ENCODE measurements at places on chromosomes 12 and 14. TPM values are rescaled to one million over a fixed set of nuclear protein-coding genes. Genes with fewer than 3 reads are reported as not detected.

- no peak for DNase-seq
These were observed 113.3 kb downstream of the ANO6 start for GRCh38 chr12:45329238-45329637.

DNA sequence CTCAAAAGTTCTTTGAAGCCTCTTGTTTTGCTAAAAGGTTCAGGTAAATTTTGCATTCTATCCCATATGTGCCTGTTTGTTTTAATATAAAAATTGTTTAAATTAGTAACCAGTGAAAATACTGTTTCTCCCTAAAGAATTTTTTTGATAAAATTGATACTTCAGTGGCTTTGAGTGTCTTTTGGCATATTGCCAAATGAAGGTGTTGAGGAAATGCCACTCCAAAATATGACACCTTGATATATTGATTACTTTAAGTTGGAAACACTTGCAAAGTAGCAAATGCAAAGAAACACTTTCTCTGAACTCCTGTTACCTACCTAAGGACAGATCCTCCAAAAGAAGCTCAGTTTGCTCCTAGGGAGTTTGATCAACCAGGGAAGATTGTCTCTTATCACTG is 8.4 kb downstream of the STYX start:
- no peak for DNase-seq

- DNase-seq = peak; percentile 13
These were observed 64.1 kb upstream of the PPP4R3A start for GRCh38 chr14:91573894-91574837.

DNA sequence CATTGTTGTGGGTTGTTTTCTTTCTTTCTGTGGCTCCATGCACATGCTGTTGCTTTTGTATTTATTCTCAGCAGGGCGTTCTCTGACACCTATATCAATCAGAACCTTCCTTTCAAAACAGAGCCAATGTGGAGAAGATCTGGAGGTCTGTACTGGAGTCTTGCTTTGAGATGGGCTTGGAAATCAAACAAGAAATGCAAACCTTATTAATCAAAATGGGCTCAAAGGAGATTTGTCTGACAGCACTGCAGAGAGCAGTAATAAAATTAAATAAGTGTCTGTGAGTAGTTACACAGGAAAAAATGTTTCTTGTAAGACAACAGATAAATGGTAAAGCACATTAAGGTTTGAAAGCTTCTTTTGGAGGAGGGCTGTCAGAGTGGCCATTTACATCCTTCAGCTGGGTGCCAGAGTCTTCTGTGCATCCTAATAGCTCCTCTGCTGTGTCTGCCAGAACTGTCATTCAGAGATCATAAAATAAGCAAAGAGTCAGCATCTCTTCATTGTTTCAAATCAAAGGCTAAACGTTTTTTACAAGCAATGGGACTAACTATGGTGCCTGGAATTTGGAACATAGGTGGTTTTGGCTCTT is 414.3 kb downstream of the NAV3 start:
- no peak for DNase-seq

GRCh38 chr14:86858591-86858990 is 1134.4 kb downstream of the GALC start:
- peak; percentile 24 for DNase-seq

DNA sequence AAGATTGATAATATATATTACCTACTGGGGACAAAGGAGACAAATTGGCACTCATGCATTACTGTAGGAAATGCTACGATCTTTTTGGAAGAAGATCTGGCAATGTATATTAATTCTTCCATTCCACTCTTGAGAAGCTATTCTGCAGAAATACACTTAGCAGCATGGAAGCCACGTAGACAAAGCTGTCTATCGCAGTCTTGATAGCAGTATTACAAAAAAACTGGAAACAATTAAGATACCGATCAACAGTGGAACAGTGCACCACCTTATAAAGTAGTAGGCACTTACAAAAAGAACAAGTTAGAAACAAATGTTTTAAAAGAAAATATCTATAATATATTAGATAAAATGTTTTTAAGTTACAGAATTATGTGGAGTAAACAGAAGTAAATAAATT is 87.2 kb downstream of the ABCD2 start:
- no peak for DNase-seq

RFC5 gene
- total RNA-seq = 9.9 TPM

ADAM20 gene
- 1.2 TPM for total RNA-seq

- no peak for DNase-seq
These were observed 124.7 kb downstream of the GARIN6 start for GRCh38 chr12:99772274-99772673.

BCL2L14 gene
- total RNA-seq = not detected

DNA sequence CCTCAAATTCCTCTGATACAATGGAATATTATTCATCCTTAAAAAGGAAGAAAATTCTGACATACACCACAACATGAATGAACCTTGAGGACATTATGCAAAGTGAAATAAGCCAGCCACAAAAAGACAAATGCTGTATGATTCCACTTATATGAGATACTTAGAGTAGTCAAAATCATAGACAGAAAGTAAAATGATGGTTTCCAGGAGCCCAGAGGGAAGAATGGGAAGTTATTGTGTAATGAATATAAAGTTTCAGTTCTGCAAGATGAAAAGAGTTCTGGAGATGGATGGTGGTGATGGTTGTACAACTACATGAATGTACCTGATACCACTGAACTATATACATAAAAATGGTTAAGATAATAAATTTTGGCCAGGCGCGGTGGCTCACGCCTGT is 18.3 kb downstream of the VWF start:
- no peak for DNase-seq

DNA sequence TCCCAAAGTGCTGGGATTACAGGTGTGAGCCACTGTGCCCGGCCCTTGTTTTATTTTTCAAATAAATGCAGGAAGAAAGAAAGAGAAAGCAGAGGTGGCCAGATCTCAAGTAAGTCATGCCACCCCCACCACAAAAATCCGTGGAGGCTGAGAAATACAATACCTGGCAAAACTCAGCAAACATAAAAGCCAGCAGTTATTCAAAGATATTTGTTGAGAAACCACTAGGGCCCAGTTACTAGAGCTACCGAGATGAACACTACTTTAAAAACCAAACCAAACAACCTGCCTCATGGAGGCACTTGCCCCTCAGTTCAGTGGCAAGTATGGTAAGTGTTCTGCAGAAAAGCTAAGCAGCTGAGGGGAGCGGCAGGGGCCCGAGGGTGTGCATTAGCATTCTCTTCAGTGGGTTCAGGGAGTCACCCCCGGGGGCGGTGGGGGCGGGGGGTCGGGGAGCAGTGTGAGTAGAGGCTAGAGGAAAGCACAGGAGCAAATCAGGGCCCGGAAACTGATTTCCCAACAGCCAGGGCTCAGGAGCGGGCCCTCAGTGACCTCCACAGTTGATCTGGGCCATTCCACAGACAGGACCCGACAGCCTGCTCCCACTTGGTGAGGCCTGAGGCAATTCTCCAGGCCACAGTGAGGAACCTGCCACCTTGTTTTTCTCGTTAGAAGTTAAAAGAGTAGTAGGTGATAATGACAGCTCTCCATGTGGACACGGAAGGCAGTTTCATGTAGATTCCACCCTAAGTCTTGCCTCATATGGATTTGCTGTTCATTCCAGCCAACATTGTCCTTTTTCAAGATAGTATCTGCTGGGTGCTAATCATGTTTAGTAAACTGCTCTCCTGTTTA is 8.6 kb downstream of the EVL start:
- DNase-seq = peak; percentile 18

DNA sequence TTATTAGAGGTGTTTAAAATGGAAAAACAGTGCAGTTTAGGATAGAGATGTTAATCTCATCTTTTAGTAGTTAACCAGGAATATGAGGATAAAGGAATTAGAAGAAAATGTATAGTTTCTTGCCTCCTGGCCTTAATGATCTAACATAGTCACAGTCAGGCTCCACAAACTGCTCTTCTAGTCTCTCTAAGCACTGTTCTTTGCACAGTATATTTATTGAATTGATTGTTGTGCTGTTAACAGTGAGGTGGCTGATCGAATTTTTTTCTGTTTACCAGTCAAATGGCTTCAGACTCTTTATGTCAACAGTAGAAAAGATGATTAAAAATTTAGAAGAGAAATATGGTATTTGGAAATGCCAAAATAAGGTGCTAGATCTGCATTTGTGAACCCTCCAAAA is 37.8 kb downstream of the ATF7IP start:
- DNase-seq = no peak

DNA sequence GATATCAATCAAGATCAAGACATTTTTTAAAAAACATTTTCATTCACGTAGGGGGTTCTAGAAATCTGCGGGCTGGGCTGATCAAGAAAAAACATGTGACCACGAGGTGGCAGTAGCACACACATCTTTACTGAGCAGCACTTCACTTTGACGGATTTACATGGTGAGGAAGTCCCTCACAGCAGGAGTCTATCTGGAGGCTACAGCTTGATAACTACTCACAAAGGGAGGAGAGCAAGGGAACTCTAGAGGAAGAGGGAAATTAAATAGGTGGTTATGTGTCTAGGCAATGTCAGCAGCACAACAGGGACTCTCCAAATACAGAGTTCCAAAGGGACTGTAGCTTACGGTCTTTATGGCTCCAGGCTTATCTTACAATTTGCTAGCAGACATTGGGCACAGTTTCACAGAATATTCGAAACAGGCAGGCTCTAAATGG is 248.1 kb downstream of the DPY19L2 start:
- DNase-seq = peak; percentile 69

SLC5A8 gene
- total RNA-seq = not detected

DNA sequence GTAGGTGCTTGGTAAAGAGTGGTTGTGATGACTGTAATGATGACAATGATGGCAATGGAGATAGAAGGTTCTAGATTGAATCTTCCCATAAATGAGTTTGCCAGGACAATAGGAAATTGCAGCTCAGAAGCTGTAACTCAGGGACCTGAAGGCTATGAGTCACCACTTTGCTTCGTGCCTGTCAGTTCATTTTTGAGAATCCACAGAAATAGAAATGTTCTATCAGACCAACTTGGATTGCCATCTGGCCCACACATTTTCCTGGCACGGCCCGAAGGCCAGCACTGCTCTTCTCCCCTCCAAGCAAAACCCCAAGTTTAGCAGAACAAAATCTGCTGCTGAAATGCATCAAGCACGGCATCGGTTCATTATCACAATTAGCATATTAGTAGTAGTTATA is 1127.0 kb downstream of the BCL11B start:
- peak; percentile 58 for DNase-seq

DNA sequence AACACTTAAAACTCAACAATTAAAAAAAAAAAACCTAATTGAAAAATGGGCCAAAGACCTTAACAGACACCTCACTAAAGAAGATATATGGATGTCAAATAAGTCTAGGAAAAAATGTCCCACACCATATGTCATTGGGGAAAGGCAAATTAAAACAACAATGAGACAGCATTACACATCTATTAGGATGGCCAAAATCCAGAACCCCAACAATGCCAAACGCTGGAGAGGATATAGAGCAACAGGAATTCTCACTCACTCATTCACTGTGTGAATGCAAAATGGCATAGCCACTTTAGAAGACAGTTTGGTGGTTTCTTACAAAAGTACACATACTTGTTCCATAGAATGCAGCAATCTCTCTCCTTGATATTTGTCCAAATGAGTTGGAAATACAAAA is 173.7 kb downstream of the SLC25A21 start:
- peak; percentile 13 for DNase-seq

MANSC4 gene
- 0.17 TPM for total RNA-seq

- no peak for DNase-seq
These were observed 67.0 kb downstream of the ARF6 start for GRCh38 chr14:49959822-49960408.

NEMF gene
- 68.9 TPM for total RNA-seq

SERPINA9 gene
- total RNA-seq = not detected

GLIPR1L2 gene
- 0.33 TPM for total RNA-seq

GRCh38 chr14:104238424-104239184 is 100.2 kb downstream of the KIF26A start:
- no peak for DNase-seq

DNA sequence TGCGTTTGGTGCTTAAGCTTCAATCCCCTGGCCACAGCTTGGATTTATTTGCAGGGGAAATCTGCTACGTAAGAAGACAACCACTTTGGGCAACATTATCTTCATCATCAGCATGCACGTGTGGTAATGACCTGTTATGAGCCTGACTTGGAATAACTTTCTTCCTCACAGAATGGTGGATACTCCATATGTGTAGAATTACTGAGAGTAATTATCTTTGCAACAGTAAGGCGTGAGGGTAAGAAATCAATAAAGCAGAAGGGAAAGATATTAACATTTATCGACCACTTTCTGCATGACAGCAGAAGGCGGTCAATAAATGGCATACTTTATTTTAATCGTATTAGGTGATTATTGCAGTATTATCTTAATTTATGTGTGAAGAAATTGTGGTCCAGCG is 152.7 kb downstream of the RGS6 start:
- no peak for DNase-seq

DNA sequence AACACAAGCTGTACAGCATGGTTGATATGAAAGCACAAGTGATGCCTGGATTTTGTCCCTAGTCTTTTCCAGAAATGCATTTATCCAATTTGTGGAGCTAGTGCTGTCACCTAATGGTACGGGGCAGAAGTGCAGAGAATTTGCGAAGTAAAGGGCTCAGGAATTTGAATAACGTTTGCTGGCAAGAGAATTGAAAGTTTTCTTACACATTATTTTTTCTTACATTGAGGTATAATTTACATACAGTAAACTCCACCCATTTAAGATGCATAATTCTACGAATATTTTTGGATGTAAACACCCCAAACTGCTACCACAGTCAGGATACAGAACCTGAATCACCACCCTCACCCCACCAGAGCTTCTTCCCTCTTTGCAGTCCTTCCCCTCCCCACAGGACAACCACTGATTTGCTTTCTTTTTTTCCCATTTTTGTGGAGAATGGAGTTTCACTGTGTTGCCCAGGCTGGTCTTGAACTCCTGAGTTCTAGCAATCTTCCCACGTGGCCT is 3.5 kb downstream of the AICDA start:
- peak; percentile 60 for DNase-seq

DEGS2 gene
- total RNA-seq = 0.26 TPM

KRT82 gene
- not detected for total RNA-seq

- DNase-seq = no peak
These were observed 33.1 kb downstream of the C12orf42 start for GRCh38 chr12:103462675-103463074.

All from fibroblast of lung (primary cell).